ENCODE measurements at places on chromosomes 2 and 18.
A peak's percentile ranks its signal among the peaks of the same experiment; 100 is the strongest.

DNA sequence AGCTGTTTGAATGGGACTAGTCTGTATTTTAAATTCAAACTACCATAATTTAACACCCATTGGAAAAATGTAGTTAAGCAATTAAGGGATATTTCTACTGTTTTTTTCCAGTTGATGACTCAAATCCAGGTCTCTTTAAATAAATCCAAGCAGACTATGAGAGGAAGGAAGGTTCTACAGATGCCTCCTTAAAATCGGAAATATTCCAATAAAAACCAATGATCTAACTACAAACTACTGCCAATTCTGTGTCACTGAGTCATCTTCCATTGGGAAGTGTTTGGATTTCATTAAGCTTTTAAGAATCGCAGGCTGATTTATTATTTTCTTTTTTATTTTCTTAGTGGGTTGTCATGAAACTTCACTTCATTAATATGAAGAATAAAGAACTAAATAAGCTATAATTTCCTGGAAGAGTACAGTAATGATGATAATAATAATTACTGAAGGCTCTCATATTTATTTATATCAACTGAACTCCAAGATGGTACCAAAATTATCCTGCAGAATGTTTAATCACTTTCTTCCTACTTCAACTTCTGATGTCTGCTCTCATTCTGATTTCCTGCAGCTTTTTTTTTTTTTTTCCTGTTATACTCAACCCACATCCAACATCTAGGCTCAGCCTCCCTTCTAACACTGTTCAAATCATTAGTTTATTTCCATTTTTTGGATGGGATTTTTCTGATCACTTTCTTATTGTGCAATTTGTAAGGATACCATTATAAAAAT, 166.3 kb upstream of the FN1 start:
- peak; percentile 87 for DNase-seq

DNA sequence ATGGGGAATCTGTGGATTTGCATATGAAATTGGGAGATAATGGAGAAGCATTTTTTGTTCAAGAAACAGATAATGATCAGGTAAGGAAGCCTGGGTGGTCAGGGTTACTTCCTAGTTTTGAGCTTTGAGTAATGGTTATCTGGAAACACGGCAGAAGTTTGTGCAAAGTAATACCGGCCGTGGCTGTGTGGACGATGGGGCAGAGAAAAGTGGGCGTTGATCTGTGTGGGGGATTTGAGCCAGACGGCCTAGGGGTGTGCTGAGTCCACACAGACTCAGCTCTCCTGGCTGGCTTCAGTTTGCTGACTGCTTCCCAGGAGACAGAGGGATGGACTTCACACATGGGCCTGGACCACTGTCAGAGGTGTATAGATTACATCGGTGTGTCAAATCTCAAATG, 21.3 kb downstream of the LPIN1 start:
- no peak for DNase-seq

DNA sequence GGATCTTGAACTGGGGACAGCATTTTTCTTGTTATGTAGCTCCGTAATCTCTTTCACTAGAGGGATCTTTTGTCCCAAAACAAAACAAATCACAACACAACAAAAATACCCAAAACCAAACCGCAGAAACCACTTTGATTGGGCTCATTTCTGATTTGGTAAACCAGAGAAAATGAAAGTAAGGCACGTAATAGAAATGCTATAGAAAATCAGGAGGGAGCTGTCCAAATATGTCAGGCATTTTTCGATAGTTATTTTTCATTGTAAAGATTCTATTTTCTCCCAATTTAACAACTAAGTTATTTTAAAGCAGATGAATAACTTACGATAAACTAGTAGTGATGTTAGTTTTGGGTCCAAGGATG, 406.5 kb downstream of the XIRP2 start:
- DNase-seq, result peak; percentile 5

GRCh38 chr2:139805441-139805840, 1025.3 kb upstream of the NXPH2 start:
- DNase-seq, result peak; percentile 7

DNA sequence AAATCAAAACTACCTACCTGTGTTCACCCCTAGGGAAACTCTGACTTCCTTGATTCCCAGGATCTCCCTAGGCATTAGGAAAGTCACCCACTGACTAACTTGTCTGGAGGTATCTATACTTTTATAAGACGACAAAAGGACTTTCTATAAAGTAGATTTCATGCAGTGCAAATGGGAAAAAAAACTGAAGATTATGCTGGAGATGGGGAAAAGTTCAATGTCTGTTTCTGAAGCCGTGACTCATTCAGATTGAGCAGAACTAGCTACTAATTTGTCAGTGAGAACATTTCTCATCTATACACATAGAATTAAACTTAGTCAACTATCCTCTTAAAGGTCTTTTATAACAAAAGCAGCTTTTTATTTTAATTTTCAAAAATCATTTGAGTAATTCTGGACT, 6.0 kb downstream of the SEPTIN10 start:
- DNase-seq, result peak; percentile 33

DNA sequence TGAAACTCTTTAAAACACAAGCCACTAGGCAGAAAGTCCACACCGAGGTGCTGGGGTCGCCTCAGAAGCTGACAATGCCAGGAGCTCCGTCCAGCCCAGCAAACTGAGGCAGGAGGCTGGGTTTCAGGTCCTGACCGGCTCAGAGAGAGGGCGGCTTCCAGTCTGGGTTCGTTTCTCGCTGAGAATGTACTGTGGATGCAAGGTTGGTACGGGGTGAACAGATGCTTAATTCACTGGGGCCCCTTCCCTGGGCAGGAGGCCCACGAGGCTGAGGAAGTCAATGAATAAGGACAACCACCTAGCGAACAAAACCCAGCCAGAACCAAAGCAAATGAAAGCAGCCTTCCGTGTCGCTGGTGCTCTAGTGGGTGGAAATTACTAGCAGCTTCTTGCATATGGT, 142.0 kb downstream of the RTP5 start:
- DNase-seq, result no peak

- DNase-seq, result no peak
Measured at GRCh38 chr2:12709207-12709522, 7.6 kb upstream of the TRIB2 start.

- DNase-seq, result peak; percentile 48
Measured at GRCh38 chr2:224369028-224369632, 32.8 kb downstream of the FAM124B start.

DNA sequence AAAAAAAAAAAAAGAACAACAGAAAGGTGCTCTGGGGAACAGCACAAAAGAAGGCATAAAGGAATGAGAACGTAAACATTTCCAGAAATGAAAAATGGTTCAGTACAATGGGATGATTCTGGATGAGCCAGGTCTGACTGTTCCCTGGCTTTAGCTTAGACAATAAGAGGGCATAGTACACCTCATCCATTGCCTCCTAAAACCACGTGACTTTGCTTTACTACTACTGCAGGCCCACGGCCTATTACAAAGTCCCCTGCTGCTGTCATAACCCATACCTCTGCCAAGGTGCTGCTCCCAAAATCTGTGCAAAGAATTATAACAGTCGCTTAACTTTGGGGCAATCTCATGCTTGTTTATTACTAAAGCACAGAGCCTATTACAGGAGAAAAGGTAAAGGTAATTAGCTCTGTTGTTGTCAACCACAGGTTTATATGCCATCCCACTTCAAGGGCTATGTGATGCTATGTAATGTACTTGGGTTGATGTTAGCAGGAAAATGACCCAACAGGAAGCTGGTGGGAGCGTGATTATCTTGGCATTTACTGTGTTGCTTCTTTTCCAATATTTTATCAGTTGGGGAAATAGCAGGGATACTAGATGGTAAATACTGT, 26.8 kb downstream of the STK17B start:
- no peak for DNase-seq

DNA sequence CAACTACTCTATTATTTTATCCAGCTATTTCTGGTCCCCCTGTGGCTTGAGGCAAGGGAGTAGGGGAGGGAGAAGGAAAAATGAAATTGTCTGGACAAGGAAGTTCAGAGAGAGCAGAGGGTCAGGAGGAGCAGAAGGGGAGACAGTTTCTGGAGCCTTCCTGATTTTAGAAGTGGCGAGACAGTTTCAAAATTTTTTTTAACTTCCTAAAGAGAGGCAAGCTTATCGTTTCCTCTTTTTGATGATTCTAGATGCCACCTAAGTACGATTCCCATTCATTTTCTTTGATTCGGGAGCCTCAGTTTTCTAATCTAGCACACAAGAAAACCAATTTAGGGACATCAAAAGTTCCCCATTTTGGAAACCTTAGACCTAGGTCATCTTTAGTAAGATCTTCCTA, 96.9 kb upstream of the B3GNT2 start:
- DNase-seq, result no peak

GRCh38 chr18:57995331-57995730, 48.7 kb upstream of the NEDD4L start:
- DNase-seq, result no peak

DNA sequence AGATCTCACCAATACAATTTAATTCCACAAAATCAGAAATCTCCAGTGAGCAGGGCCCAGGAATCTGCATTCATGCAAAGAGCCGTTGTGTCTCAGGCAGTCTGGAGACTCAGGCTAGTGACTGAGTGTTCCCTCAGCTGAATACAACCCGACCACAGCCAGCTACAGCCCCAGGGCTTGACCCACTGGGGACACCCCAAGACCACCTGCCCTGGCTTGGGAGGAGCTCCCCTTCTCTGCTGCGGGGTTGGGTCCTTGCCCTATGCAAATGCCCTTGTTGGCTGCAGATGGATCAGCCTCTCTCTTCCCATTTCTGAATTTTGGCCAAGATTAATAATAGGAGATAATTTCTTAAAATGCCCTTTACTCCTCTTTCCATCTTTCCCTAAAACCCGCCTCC, 157.7 kb downstream of the TWIST2 start:
- no peak for DNase-seq

- DNase-seq, result peak; percentile 57
Measured at GRCh38 chr18:43805646-43806194, 528.4 kb upstream of the SYT4 start.

DNA sequence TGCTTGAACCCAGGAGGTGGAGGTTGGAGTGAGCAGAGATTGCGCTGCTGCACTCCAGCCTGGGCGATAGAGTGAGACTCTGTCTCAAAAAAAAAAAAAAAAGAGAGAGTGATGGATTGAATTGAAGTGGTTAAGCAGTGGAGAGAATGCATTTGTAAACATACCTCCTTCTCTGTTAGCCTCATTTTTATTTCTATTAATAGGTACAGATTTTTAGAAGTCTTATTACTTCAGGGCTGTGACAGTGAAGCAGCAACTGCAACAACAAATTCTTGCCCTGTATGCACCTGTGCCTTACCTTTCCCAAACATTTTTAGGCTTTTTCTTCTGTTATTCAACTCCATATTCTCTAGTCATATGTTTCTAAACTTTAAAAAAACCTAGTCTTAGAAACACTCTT, 55.5 kb downstream of the RAB10 start:
- DNase-seq, result no peak

DNA sequence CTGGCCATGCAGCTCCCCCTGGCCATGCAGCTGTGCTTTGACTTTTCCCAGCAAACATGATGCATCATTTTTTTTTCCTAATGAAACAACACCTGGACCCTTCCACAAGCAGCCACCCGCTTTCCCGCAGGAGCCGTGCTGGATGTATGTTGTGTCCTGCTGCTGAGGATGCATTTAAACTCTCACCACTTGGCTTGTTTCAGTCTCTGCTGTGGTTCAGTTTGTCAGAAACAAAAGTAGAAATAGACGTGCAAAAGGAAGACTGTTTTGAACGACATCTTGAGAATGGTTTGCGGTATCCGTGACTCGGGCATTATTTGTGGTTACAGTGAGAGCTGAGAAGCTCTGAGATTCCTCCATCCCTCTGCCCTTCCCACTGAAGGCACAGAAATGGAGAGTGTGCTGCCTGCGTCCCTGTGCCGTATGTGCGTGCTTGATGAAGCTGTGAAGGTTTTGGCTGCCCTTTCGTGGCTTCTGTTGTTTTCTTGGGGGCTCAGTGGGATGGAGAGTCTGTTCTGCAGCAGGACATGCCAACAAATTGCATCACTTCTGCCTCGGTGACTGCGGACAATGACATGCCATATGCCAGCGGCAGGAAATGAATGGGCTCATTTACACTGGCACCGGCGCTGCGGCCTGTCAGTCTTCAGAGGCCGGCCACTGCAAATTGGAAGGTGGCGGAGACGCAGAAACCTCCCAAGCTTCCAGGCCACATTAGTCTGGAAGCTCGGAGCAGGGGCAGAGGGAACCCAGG, 417.7 kb upstream of the SALL3 start:
- no peak for DNase-seq

DNA sequence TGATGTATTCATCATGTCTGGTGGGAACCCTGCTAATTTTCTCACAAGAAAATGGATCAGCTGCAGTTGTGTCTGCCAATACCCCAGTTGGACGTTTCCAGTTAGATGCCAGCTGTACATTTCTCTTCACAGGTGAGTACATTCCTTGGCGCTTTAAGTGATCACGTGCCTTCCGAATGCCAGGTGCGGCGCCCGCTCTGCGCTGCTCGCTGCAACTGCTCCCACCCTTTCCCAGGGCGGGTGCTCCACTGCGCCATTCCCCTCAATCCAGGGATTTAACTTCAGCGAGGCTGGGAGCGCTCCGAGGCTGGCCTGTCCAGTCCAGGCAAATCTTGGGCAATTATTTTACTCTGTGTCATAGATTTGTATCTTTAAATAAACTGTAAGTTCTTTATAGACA, 225.0 kb upstream of the RAB6C start:
- no peak for DNase-seq

GRCh38 chr2:193845604-193846003, 1650.9 kb upstream of the TMEFF2 start:
- DNase-seq, result no peak

DNA sequence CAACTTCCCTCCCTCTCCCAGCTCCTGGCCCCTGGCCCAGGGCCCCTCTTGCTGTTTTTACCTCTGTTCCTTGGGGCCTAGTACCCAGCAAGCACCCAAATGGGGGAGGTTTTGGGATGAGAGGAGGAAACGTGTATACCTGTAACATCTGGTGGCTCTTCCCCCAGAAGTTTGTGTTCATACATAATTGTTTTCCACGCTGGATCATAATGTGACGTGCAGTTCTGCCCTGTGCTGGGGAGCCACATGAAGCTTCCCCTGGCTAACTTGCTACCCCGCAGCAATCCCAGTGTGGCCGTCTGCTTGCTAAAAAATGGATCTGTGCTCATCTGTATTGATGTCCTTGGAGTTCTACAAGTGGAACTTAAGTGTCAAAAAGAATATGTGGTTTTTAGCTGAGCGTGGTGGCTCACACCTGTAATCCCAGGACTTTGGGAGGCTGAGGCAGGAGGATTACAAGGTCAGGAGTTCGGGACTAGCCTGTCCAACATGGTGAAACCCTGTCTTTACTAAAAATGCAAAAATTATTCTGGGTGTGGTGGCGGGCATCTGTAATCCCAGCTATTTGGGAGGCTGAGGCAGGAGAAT, 36.5 kb downstream of the ANO7 start:
- DNase-seq, result no peak

DNA sequence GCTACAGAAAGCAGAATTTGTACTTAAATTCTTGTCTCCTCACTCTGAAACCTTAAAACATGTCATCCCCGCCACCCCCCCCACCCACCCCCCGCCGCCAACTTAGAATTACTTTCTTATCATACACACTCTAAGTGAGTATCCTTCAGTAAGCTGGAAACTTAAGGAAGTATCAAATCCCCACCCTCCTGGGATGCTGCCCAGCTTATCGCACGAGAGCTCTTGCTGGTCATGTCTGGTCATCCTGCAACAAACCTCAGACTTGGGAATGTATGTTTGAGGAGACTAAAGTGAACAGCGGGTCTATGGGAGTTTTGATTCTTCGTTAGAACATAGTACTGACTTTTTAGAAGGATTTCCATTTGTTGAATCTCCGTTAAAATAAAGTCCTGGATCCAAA, 203.3 kb downstream of the PTGR3 start:
- DNase-seq, result no peak

Data from fibroblast of skin of right quadriceps (primary cell).